ENCODE measurements at places on chromosomes 13 and 19. TPM values are rescaled to one million over a fixed set of nuclear protein-coding genes. Genes with fewer than 3 reads are reported as not detected.

DNA sequence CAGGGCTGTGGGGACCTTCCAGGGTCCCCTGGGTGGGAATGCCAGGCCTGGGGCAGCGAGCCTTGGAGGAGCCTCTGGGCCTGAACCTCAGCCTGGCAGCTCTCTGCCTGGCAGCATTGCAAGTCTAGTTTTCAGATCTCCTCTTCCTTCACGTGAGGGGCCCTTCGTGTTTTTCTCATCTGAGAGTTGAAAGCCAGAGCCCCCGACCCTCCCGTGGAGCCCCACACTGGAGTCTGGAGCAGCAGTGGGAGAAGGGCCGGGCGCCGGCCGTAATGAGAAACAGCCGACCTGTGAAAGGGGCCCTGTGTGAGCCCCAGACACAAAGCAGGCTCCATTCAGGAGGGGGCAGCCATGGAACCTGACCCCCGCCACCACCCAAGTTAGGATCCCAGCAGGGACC lies 19.3 kb downstream of the TMED1 start:
- peaks cover 25% of the 10 kb centered on the region for H3K4me1 ChIP-seq
- peaks cover 21% of the 10 kb centered on the region for H3K36me3 ChIP-seq
- H3K27ac ChIP-seq = peak overlapping the region; percentile 95

Gene TTC9B
- total RNA-seq = not detected

DNA sequence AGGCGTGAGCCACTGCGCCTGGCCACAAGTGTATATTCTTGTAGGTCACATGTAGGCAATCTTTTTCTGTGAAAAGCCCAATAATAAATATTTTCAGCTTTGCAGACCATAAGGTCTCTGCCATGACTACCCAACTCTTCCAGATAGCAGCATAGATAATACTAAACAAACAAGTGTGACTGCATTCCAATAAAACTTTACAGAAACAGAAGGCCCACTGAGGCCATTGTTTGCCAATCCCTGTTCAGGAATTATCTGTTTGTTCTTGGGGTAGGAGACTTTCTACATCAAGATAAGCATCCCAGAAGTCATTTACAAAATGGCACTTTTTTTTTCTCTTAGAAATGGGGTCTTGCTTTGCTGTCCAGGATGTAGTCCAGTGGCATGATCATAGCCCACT lies 2.8 kb upstream of the ZNF329 start:
- H3K4me3 ChIP-seq = no peak overlapping the region
- no peak overlapping the region for H3K27ac ChIP-seq
- no peak for DNase-seq
- no peaks in the 10 kb centered on the region for H3K36me3 ChIP-seq
- H3K27me3 ChIP-seq = no peaks in the 10 kb centered on the region

- H3K4me1 ChIP-seq = no peaks in the 10 kb centered on the region
- H3K27me3 ChIP-seq = no peaks in the 10 kb centered on the region
- DNase-seq = no peak
- no peak overlapping the region for H3K27ac ChIP-seq
Measured at GRCh38 chr19:8475005-8475404, 27.4 kb downstream of the PRAM1 start.

Gene GPR12
- total RNA-seq = 1.2 TPM

GRCh38 chr13:75480671-75481175 lies 1.2 kb downstream of the TBC1D4 start:
- DNase-seq = no peak
- H3K4me3 ChIP-seq = peak overlapping the region; percentile 87
- no peaks in the 10 kb centered on the region for H3K4me1 ChIP-seq
- no peaks in the 10 kb centered on the region for H3K27me3 ChIP-seq
- no peaks in the 10 kb centered on the region for H3K36me3 ChIP-seq
- H3K27ac ChIP-seq = no peak overlapping the region

DNA sequence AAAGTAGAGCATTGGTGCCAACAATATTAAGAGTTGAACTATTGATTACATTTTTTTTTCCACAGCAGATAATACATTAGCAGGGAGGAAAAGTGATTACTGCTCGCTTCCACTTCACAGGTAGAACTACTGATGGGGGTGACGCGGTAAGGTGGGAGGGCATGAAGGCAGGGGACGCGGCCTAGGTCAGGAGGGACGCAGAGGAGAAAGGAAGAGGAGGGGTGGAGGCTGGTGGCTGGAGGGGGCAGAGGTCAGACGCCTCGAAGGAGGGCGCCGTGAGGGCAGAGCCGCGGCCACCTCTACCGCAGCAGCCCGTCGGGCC lies 287 bp upstream of the B3GLCT start:
- no peaks in the 10 kb centered on the region for H3K36me3 ChIP-seq
- DNase-seq = no peak
- peak overlapping the region; percentile 94 for H3K27ac ChIP-seq
- peak overlapping the region; percentile 85 for H3K4me3 ChIP-seq

DNA sequence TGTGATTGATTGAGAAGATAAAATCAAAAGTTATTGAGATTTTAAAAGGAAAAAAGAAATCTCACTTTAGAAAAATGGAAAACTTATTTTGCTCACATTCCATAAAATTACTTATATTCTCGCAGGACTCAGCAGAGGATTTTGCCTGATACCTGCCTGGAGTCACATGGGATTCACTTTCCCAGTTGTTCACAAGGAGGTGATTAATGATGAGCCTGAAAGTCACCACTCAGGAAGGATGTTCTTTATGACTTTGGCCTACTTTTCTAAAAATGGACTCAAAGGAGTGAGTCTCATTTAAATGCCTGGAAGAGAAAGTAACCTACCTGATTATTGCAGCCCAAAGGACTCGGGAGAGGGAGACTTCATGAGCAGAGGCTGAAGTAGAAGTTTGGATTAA lies 34.5 kb upstream of the FAM216B start:
- no peaks in the 10 kb centered on the region for H3K27me3 ChIP-seq
- H3K4me1 ChIP-seq = no peaks in the 10 kb centered on the region
- DNase-seq = no peak
- no peaks in the 10 kb centered on the region for H3K36me3 ChIP-seq
- no peak overlapping the region for H3K27ac ChIP-seq

DNA sequence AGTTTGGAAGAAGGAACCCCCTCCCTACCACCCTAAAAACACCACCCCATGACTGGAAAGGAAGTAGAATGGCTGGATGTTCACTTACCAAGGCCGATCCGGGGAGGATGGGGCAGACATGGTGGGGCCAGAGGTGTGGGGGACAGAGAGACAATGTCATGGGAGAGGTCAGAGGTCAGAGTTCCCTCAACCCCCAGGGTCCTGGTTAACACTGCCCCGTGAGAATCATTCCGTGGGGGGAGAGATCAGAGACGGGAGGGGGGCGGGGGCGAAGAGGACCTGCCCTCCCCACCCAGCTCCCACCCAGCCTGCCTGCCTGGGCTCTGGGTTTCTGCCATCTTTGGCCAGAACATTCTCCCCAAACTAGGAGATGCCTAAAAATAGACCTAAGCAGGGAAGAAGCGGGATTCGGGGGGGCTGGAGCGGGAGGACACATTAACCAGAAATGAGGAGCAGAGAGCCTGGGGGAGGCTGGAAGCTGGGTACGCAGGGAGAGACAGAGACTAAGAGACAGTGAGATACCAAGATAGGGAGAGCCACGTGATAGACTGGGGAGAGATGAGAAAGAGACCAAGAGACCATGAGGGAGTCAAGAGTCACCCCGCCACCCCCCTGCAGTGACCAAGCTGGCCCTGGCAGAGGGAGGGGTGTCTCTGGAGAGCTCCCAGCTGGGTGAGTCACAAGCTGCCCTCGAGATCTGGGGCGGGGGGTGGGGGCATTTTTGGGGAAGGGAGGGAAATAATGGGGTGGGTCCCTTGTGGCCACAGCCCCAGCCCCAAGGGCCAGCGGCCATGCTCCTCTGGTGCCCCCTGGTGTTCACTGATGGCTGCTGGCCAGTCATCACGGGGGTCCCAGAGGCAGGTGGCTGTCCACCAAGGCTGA lies 6.1 kb upstream of the KANK2 start:
- peak overlapping the region; percentile 45 for H3K4me3 ChIP-seq
- H3K36me3 ChIP-seq = no peaks in the 10 kb centered on the region
- peak overlapping the region; percentile 97 for H3K27ac ChIP-seq
- H3K4me1 ChIP-seq = peaks cover 22% of the 10 kb centered on the region
- DNase-seq = peak; percentile 80
- H3K27me3 ChIP-seq = no peaks in the 10 kb centered on the region

GRCh38 chr13:99749271-99750019 lies 222.1 kb downstream of the ZIC5 start:
- H3K27me3 ChIP-seq = no peaks in the 10 kb centered on the region
- no peak for DNase-seq
- H3K4me3 ChIP-seq = no peak overlapping the region
- no peaks in the 10 kb centered on the region for H3K36me3 ChIP-seq
- H3K27ac ChIP-seq = no peak overlapping the region

GRCh38 chr19:45130888-45131615 lies 29.7 kb downstream of the NKPD1 start:
- H3K4me3 ChIP-seq = no peak overlapping the region
- H3K4me1 ChIP-seq = no peaks in the 10 kb centered on the region
- no peaks in the 10 kb centered on the region for H3K36me3 ChIP-seq
- H3K27me3 ChIP-seq = no peaks in the 10 kb centered on the region
- DNase-seq = no peak
- no peak overlapping the region for H3K27ac ChIP-seq

- H3K36me3 ChIP-seq = no peaks in the 10 kb centered on the region
- no peak for DNase-seq
- H3K4me1 ChIP-seq = no peaks in the 10 kb centered on the region
- H3K27me3 ChIP-seq = no peaks in the 10 kb centered on the region
Measured at GRCh38 chr13:96860882-96861281, 133.4 kb downstream of the OXGR1 start.

Gene TMEM145
- not detected for total RNA-seq

DNA sequence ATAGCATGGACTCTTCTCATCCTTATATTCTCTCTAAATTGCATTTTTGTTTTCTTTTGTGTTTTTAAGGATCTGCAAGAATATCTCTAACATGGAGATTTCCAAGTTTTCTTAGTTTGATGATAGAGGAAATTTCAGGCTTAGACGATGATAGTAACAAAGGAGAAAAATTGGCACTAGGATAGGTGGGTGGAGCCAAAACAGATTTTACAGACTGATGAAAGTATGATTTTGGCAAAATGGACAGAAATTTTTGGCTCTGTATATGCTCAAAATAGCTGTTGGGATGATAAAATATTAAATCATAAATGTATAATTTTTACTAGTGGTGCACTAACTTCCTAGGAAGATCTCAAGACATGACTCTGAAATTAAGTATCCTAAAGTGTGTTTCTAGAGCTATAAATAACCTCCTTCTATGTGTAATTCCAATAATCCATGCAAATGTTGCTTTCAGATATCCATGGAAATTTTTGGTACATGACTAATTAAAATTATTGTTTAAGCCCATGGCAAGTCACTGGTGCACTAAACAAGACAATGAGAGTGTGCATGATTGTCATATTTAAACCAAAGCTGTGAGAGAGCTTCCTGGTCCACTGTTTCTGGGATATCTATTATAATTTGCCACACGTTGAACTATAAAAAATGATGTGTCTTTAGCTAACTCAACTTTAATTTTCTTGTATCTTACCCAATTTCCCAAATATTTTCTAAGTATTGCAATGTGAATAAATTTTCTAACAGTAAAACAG lies 55.8 kb upstream of the NBEA start:
- H3K27me3 ChIP-seq = no peaks in the 10 kb centered on the region
- H3K27ac ChIP-seq = no peak overlapping the region

DNA sequence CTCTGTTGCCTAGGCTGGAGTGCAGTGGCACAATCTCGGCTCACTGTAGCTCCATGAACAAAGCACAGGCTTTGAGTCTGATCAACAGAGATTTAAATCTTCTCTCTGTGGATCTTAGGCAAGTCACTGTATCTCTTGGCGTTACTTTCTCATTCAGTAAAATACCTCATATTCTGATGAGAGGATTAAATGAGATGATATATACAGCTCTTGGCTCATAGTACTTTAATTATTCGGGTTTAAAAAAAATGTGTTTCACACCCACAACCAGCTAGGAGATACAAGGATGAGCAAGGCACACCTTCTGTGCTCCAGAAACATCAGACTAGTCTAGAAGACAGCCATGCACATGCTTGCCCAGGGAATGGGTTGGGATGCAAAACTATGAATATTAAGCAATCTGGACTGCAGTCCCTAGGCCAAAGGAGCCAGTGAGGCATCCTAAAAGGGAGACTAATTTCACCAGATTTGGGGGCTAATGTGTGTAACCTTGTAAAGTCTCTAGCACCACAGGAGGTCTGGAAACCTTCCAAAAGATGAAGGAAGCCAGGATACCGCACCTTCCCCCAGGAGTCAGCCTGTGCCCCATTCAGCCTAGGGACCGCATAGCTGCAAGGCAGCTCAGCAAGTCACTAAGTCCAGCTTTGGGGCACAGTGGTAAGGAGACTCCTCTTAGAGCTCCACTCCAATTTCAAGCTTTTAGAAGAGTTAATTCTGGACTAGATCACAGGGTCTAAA lies 2.5 kb downstream of the VPS36 start:
- H3K4me3 ChIP-seq = no peak overlapping the region
- no peaks in the 10 kb centered on the region for H3K36me3 ChIP-seq
- H3K4me1 ChIP-seq = peaks cover 19% of the 10 kb centered on the region
- H3K27me3 ChIP-seq = no peaks in the 10 kb centered on the region
- no peak overlapping the region for H3K27ac ChIP-seq

- peak overlapping the region; percentile 43 for H3K4me3 ChIP-seq
- H3K36me3 ChIP-seq = peaks cover 1% of the 10 kb centered on the region
- peak overlapping the region; percentile 87 for H3K27ac ChIP-seq
- H3K4me1 ChIP-seq = peaks cover 34% of the 10 kb centered on the region
- H3K27me3 ChIP-seq = no peaks in the 10 kb centered on the region
Measured at GRCh38 chr19:18660051-18660910, 23.2 kb upstream of the CRTC1 start.

GRCh38 chr19:48501494-48502349 lies 9.9 kb downstream of the LMTK3 start:
- no peak for DNase-seq
- peak overlapping the region; percentile 21 for H3K4me3 ChIP-seq
- no peaks in the 10 kb centered on the region for H3K4me1 ChIP-seq
- H3K27ac ChIP-seq = no peak overlapping the region
- H3K36me3 ChIP-seq = no peaks in the 10 kb centered on the region

GRCh38 chr19:41351339-41352245 lies 2.1 kb downstream of the TGFB1 start:
- peak overlapping the region; percentile 89 for H3K27ac ChIP-seq
- peak overlapping the region; percentile 98 for H3K4me3 ChIP-seq
- no peaks in the 10 kb centered on the region for H3K27me3 ChIP-seq

Gene CTU1
- total RNA-seq = 12.5 TPM

Gene KMT5C
- 10.2 TPM for total RNA-seq

- H3K27me3 ChIP-seq = no peaks in the 10 kb centered on the region
- no peak overlapping the region for H3K4me3 ChIP-seq
- H3K4me1 ChIP-seq = no peaks in the 10 kb centered on the region
- no peak overlapping the region for H3K27ac ChIP-seq
Measured at GRCh38 chr19:56966225-56966696, 125.7 kb upstream of the PEG3 start.

Measured in thoracic aorta (tissue), 2 donors.